Activated CD8-positive, alpha-beta memory T cell treated with anti-CD3 and anti-CD28 coated beads for 48 hours (primary cell): ENCODE measurements at places on chromosomes 3 and 15.

DNA sequence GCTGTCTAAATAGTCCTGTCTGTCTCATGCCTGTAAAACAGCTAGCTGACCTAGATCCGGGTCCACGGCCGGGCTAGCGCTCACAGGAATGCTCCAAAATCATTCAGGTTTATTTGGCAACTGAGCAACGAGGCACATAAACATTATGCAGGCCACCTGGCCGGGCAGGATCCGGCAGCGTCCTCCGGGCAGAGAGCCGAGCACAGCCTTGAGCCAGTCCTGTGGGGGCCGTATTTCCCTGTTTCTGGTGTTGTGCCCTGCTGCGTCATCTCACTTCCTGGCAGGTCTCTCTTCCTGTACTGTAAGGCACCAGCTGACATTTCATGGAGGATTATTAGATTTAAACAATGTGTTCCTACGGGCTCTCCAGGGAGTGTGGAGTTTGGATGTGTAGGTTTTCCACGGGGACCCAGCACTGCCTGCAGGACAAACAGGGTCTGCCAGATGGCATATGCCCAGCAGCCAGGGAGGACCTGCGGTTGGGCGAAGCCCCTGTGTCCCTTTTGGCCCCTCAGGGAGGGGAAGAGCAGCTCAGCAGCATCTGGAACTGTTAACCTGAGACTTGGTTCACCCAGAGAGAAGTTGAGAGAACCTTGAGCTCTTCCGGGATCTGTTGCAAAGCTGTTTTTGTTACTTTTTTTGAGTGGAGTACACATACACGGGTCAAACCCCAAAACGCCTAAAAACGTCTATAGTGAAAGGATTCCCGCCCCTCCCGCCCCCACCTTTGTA lies 16.6 kb upstream of the LRRK1 start:
- no peak for DNase-seq

GRCh38 chr15:43828061-43828657 lies 1.4 kb downstream of the WDR76 start:
- DNase-seq: no peak

GRCh38 chr3:197793247-197793646 lies 2.2 kb downstream of the LRCH3 start:
- DNase-seq: no peak

DNA sequence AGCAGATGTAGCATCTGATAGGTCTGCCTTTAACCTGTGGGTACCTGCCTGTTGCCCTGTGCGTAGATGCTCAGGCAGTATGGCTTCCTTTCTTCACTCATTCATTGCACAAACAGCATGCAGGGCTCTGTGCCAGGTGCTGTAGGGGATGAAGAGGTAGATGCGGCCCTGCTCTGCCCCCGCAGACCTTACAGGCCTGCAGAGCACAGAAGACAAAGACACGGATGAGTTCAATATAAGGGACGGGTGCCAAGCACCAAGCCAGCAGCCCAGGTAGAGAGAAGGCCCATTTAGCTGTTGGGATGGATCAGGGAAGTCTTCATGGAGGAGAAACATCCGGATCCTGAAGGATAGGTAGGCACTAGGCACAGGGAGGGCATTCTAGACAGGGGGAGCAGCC lies 69.4 kb downstream of the AAGAB start:
- DNase-seq: no peak

DNA sequence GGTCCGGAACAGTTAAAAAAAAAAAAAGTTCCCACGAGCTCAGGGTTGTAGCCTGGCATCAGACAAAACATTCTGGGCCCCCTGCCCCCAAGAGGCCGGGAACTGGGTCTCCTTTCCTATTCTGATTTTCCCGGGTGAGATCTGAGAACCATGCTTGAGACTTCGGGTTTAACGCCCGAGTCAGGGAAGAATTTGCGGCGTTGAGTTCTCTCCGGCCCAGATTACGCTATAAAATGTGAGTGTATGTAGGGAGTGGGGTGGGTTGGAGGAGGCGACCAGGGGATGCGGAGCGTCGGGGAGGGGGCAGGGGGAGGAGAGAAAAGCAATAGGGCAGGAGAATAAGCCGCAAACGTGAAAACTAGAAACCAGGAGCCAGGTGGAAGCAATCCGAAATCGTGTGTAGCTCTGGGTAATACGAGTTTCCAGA lies 2.7 kb downstream of the ZIC1 start:
- DNase-seq: no peak

GRCh38 chr3:156431334-156432124 lies 123.4 kb downstream of the SSR3 start:
- DNase-seq: no peak

GRCh38 chr3:123880998-123881561 lies 3.1 kb downstream of the MYLK start:
- no peak for DNase-seq

- no peak for DNase-seq
Measured at GRCh38 chr3:42613462-42613861, 13.0 kb downstream of the NKTR start.

GRCh38 chr3:135239615-135239884 lies 444.5 kb downstream of the EPHB1 start:
- no peak for DNase-seq

DNA sequence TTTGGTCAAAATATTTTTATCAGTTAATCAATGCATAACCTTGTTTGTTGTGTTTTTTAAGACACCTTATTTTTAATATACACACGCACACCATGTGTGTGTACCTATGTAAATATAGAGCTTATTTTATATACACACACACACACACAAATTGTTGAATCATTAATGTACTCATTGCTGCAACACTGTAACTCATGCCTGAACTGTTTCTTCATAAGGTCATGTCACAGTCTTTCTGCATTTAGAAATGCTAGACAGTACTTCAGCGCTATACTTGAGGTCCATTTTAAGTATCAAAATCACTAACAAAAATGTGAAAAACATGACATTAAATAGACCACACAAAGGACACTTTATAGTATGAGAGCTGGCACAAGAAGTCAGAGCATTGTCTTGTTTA lies 589.4 kb downstream of the SI start:
- DNase-seq: no peak

GRCh38 chr3:194384569-194385001 lies 14.5 kb downstream of the GP5 start:
- DNase-seq: no peak

DNA sequence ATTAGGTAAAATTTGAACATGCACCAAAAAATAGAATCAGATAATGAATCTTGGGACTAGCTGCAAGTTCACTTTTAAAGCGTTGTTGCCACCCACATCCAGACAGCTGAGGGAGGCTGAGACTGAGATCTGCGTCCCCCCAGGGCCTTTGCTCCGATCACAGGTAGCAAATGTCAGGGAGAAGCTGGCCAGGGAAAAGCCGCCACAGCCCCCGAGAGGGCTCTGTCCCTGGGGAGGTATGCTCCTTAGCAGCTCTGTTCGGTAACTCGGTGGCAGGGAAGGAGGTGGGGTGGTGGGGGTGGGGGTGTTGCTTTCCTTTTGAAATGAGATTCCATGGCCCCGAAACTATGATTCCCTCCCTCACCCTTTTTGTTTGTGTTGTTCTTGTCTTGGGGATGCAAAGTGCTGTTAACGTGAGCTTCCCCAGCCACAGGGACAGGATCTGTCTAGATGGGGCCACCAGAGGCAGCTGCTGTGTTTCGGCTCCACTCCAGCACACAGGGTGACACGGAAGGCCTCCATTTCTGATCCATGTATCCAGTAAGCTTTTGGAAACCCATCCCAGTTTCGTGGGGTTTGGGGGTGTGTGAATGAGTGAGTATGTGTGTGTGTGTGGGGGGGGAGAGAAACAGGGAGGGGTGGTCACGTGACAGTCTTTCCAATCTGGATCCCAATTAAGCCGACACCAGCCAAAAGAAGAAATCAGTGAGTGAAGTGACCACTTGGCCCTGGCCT lies 1.1 kb upstream of the MINAR1 start:
- DNase-seq: no peak

DNA sequence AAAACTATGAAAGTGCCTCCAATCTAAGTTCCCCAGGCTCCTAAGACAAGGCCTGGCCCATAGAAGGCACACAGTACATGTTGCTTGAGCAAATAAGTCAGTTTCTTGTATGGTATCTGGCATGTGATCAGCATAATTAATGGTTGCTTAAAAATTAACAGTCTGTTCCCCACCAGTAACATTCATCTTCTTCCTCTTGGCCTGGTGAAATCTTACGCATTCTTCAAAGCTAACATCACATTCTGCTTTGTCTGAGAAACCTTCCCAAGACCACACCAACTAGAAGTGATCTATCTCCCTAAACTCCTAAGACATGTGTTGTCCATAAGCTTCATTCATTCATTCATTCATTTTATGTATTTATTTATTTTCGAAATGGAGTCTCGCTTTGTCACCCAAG lies 48.1 kb downstream of the LIPC start:
- DNase-seq: no peak

DNA sequence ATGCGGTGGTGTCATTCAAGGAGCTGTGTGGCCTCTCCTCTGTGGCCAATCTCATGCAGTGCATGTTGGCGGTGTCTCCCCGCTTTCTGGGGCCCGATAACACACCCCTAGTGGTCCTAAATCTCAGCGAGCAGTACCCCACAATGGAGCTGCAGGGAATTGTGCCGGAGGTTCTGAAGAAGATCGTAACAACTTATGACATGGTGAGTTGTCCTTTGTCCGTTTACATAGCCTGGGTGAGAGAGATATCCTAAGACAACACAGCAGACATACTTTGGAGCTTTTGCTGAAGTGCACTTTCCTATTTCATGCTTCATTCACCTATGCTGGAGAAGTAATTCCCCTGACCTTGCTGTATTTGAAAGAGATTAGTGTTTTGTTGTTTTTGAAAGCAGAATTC lies 130.0 kb downstream of the PLCL2 start:
- no peak for DNase-seq

- no peak for DNase-seq
Measured at GRCh38 chr15:79970181-79970580, 815 bp downstream of the BCL2A1 start.

- no peak for DNase-seq
Measured at GRCh38 chr3:89698208-89698830, 590.9 kb downstream of the EPHA3 start.

GRCh38 chr15:68599560-68600071 lies 20.8 kb downstream of the CORO2B start:
- DNase-seq: no peak

- DNase-seq: no peak
Measured at GRCh38 chr15:83200162-83200561, 7.5 kb downstream of the HDGFL3 start.

DNA sequence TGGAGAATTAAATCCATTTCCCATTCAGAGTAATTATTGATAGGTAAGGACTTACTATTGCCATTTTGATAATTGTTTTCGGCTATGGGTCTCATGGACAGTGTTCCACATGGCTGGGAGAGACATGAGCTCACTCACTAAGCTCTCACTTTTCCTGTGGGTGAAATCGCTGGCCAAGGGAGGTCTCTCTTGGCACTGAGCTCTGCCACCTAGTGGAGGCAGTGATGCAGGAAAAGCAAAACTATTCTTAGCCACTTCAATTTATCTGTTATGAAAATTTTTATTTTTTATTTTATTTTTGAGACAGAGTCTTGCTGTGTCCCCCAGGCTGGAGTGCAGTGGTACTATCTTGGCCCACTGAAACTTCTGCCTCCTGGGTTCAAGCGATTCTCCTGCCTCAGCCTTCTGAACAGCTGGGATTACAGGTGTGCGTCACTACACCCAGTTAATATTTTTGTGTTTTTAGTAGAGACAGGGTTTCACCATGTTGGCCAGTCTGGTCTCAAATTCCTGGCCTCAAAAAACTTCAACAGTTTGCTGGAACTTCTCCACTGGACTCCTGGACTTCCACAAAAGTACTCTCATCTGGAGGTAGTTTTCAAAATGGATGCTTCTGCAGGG lies 4.7 kb upstream of the RNF13 start:
- no peak for DNase-seq

- DNase-seq: no peak
Measured at GRCh38 chr3:64992530-64993285, 304.9 kb upstream of the ADAMTS9 start.
